ENCODE measurements at places on chromosomes 12 and 14.

DNA sequence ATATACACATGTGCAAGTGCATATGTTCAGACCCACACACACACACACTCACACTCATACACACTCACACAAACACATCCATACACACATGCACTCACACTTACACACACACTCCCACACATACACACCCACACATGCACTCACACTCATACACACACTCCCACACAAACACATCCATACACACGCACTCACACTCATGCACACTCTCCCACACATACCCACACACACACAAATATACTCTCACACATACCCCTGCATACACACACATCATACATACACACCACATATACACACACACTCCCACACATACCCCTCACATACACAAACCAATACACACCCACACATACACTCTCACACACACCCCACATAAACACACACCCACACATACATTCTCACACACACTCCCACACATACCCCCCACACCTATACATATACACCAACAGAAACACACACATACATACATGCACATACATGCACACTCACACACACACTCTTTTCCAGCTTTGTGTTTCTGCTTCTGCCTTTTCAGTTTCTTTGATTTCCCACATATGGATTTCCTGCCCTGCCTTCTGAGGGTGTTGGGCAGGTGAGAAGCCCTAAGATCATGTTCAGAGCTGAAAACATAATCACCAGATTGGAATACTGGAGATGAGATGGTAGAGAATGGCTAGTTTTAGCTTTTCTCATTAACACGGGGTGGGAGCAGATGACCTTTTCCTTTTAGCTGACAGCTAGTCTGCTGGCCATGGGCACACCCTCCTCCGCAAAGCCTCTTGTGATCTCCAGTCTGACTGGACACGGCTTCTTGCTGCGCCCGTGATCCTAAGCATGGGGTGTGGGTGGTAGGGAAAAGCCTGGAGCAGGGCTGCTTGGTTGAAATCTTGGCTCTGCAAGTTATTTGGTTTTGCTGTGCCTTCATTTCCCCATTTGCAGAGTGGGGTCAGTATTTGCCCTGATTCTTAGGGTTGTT, 214.0 kb downstream of the CHST11 start:
- DNase-seq: no peak

DNA sequence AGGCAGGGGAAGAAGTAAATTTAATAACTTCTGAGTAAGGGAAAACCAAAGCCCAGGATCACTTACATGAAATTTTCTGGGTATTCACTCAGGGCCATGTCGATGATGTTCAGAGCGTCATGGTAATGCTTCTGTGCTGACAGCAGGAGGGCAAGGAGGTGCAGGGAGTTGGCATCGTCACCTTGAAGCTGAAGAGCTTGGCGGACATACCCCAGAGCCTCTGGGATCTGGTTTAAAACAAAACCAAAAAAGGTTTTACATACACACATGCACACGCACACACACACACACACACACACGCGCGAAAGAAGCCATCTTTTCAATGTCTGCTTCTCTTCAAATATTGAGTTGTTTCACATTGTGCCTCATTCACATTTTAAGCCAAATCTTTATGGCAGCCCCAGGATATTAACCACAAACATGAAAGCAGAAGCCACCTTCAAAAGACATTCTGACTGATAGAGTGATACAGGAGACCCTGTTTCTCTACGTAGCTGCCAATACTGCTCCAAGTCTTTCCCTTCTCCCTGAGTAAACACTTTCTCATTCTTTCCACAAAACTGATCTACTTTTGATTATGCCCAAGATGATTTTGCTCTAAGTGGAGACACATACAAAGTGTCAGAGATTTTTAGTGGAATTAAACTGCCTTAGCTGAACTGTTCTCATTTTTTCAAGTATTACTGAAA, 172.1 kb downstream of the TTC7B start:
- DNase-seq: no peak

GRCh38 chr12:27226407-27226929, 17.6 kb upstream of the STK38L start:
- no peak for DNase-seq

DNA sequence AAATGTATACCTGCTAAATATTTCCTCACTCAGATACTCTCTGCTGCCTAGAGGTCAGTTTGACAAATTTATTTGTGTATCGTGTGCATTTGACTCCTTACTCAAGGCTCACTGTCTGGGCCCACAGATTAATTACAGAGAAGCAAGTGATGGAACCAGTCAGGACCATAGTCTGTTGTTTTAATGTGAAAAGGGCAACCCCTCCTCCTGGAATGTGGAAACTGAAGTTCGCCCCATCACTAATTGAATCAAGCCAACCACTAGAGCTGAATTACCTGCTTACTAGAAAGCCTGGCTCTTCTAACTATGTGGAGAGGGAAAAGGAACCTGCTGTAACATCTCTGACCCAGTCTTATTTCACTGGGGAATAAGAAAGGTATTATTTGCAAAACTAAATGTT, 199.9 kb upstream of the KRR1 start:
- no peak for DNase-seq

DNA sequence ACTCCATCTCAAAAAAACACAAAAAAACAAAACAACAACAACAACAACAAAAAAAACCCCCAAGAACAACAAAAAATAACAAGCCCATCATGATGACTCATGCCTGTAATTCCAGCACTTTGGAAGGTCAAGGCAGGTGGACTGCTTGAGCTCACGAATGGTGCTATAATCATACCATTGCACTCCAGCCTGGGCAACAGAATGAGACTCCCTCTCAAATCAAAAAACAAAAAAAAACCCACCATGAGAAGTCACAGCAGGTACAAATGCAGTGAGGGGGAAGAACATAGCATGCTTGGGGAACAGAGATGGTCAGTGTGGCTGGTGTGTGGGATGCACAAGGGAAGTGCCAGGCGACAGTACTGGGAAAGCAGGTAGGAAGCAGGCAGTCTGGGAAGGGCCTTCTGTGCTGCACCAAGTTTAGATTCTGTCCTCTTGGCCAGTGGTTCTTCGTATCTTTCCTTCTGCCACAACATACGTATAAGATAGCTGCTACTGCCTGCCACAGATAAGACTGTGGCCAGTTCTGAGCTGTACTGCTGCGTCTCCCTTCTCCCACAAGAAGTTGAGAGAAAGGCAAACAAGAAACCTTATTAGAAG, 28.0 kb downstream of the ATG14 start:
- DNase-seq: no peak

- no peak for DNase-seq
These were observed 46.2 kb upstream of the LTA4H start for GRCh38 chr12:96081596-96081995.

- no peak for DNase-seq
These were observed 5.6 kb downstream of the FBXO33 start for GRCh38 chr14:39426605-39427004.

DNA sequence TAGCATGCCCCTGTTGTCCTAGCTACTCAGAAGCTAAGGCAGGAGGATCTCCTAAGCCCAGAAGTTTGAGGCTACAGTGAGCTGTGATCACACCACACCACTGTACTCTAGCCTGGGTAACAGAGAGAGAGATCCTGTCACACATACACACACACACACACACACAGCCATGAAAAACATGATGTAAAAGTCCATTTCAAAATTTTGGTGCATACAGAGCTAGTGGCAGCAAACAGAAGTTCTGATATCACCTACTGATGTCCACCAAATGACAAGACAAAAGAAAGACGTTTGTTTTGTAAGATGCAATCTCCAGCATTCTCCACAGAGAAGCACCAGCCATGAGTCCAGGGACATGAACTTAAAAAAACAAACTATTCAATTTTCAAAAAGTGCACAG, 15.9 kb downstream of the AREL1 start:
- no peak for DNase-seq

DNA sequence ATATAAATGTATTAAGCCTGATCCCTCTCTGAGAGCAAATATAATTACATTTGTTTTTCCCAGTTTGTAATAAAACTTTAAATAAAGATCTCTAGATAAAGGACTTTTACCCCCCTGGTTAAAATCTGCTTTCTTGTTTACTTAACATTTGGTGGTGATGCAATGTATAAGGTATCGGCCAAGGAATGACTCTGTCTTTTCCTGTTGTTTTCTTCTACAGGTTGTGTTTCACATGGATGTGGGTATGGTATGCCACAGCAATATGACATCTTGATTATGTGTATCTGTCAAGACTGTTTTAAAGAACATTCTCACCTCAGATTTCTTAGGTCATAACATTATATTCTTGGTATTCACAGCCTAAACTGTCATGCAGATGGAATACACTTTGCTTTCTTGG, 210.6 kb upstream of the NOVA1 start:
- DNase-seq: no peak

- DNase-seq: peak; percentile 32
These were observed 34.3 kb downstream of the DAD1 start for GRCh38 chr14:22554498-22555383.

- no peak for DNase-seq
These were observed 67.7 kb upstream of the TBX3 start for GRCh38 chr12:114751712-114752111.

DNA sequence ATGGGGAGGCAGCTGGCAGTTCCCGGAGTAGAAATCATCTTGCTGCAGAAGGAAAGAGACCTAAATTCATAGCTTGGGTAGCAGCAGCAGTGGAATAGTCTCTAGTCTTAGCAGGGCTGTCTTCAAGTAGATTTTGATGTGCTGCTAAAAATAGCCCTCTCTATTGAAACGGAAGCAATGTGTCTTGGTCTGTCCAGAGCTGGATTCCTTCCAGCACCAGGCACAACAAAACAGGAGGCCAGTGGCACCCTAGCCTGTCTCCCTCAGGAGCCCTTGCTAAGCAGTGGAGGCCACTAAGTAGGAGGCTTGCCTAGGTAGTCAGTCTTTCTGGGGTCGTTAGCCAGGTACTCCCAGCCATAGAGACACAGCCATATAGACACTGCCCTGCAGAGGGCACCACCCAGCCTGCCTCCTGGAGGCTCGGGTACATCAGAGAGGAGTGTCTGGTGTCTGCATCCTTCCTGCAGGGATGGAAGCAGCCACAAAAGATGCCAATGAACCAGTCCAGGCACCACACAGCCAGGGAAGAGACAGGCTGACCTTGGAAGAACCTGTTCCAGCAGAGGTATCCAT, 97.5 kb downstream of the CRACR2A start:
- DNase-seq: peak; percentile 57

DNA sequence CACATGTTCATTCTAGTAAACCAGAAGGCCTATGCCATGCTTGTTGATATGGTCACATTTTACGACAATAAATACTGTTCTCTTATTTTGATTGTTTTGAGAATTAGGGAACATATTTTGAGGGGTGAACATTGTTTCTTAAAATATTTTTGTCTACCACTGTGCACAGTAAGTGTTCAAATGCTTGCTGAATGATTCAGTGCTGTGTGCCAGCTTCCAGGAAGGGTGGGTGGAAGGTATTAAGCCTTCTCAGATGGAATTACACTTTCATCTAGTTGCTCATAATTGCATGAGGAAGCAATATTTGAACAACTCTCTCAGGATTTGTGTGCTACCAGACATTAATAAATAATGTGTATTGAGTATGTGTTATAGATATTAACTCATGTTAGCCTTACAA, 15.5 kb upstream of the TMX1 start:
- no peak for DNase-seq

- no peak for DNase-seq
These were observed 1.7 kb downstream of the HSPA2 start for GRCh38 chr14:64541972-64542835.

DNA sequence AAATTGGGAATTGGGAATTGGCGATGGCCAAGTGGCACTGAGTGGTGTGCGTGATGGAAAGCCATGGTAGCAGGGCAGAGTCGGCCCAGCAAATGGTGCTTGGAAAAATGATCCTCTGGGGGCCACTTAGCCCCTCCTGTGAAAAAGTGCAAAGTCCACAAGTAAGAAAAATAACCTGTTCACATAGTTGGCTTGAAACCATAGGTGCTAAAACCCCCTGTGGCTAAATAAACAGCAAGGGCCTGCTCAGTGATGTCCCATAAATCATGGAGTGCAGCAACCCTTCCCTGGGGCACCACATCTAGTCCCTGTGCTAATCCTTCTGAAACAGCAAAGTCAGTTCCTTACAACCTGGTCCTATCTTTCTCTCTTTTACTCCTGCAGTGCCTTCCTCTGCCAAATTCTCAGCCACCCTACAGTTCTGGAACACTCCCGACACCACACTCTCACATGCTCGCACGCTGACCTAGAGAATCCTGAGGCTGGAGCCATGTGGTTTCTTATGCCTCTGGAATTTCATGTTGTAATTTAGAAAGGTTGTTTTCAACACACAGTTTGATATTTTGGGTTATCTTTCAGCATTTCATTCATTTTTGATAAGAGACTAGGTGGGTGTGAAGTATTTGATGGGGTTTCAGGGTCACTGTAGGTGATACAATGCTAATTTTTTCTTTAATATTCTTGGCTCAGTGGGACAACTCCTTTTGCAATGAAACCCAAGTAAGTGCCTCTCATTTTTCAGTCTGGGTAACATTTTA, 123.6 kb downstream of the SMOC1 start:
- DNase-seq: no peak

DNA sequence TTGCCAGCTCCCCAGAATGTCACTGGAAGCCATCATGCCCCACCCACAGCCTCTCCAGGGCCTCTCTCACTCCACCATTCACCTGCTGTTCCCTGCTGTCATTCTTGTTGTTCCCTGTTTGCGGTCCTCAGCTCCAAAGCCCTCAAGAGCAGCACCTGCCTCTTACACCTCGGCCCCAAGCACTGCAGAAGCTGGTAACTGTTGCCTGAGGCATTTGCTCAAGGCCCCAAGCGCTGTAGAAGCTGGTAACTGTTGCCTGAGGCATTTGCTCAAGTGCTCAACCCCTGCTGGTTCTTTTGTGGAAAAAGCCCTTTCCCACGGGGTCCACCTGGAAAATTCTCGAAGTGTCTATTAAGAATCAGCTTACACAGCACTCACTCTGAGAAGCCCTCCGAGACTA, 78.0 kb downstream of the ARL6IP4 start:
- no peak for DNase-seq

- DNase-seq: no peak
These were observed 151.5 kb upstream of the SLC38A2 start for GRCh38 chr12:46523863-46524770.

DNA sequence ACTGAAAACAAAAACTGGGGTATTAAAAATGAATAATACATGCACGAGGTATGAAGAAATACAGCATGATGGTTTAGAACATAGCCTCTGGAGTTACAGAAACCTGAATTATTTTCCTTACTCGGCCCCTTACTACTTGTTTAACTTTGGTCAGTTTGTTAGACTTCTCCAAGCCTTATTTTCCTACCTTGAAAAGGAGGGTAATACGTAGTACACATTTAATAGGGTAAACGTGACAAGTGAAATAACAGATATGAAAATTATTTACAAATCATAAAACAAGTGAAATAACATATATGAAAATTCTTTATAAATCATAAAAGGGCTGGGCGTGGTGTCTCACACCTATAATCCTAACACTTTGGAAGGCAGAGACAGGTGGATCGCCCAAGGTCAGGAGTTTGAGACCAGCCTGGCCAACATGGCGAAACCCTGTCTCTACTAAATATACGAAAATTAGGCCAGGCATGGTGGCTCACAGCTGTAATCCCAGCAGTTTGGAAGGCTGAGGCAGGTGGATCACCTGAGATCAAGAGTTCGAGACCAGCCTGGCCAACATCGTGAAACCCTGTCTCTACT, 11.4 kb upstream of the PKP2 start:
- no peak for DNase-seq
